ENCODE measurements at places on chromosomes 12 and 14.

GRCh38 chr14:34643361-34643760 lies 13.4 kb upstream of the SNX6 start:
- DNase-seq, result no peak

DNA sequence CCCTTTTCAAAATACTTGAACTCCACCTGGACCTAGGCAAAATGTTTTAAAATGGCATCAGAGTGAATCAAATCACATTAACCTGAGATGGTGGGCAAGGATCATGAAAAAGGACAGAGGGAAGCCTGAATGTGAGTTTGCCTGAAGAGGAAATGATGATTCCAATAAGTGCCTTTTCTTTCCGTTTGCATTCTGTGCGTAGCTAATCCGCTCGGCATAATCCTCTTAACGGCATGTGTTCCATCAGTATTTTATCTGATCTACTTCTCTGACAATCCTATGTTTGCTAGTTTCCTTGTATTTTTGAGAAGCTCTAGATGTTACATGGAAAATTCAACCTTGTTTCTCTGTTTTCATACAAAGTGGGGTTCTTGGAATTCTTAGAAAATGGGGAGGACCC lies 354.6 kb downstream of the NRXN3 start:
- DNase-seq, result no peak

DNA sequence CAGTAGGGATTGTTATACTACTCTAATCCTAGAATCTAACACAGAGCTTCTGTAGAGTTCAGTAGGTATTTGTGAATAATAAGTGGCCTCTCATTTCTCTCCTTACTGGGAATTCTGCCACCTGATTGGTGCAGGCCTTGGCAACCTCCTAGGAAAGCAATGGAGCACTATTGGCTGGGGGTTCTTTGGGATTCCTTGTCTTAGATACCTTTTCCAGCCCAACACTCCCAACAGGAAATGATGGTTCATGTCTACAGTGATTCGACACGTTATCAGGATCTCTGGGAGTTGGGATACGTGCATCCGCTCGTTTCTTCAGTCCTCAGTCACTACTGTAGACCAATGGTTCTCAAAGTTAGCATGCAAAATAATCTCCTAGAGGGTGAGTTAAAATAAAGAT lies 67.4 kb downstream of the ELK3 start:
- DNase-seq, result no peak

GRCh38 chr12:122489038-122489437 lies 11.7 kb downstream of the ZCCHC8 start:
- DNase-seq, result no peak

GRCh38 chr12:46303039-46303666 lies 34.3 kb upstream of the SLC38A1 start:
- no peak for DNase-seq

DNA sequence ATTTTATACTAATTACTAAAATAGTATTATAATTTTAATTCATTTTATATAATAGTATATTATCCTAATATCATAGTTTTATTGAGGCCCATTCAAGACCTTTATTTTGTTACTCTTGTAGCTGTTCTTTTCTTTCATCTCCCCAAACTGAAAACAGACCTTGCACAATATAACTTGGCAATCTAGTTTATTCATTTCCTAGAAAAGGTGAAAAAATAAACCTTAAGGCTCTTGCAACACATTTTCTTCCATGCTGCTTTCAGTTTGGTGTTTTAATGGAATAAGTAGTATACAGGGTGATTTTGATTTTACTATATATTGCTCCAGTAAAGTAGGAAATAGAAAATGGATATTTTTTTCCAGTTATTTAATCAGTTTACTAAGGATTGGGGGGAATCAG lies 174.0 kb downstream of the SLC2A13 start:
- no peak for DNase-seq

DNA sequence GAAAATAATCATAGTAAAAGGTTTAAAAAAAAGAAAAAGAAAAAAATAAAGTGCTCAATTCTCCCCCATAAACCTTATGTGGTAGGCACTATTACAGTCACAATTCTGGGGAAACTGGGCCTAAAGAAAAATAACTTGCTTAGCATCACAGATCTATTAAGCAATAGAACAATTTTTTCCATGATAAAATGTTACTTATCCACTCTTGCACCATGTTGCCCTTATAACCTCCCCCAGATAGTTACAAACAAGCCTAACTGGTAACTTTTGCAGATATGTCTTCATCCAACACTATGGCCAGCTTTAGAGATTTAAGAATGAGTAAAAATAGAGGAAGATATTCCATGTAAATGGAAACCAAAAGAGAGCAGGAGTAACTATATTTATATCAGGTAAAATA lies 164.8 kb downstream of the DUSP6 start:
- no peak for DNase-seq

GRCh38 chr12:107884769-107885694 lies 110.5 kb downstream of the ASCL4 start:
- no peak for DNase-seq

GRCh38 chr14:23409966-23410635 lies 2.0 kb upstream of the MYH6 start:
- no peak for DNase-seq

DNA sequence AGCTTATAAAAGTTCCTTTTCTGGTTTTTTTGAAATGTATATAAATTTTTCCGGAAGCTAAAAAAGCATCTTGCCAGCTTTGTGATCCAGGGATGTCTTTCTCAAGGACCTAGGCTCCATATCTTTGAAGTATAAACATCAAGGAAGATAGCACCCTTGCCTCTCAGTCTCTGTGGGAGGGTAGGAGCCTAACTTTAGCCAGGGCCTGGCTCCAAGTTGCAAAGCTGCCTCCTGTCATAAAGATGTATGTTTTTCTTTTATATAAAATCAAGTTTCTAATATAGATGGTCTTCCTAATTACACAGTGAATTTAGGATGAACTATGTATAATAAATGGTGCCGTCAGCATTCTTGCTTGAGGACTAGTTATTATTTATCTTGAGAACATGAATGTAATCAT lies 612.6 kb upstream of the USP15 start:
- no peak for DNase-seq

GRCh38 chr12:91109148-91109564 lies 2.1 kb downstream of the LUM start:
- DNase-seq, result no peak

DNA sequence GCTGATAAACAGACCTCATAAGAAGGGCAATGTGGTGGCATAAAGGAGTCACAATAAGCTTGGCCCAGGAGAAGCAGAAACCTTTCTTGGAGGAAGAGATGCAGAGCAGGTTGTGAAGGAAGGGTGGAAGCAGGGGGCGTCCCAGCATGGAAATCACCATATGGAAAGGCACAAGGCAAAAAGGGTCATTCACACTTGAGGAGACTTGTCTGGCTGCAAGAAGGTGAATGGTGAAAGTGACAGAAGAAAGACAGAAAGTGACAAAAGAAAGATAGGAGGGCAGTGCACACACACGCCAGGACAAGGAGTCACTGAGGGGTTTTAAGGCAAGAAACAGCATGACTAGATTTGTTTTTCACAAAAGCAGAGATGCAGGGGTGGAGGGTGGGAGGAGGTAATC lies 38.3 kb downstream of the GALNT4 start:
- DNase-seq, result no peak

DNA sequence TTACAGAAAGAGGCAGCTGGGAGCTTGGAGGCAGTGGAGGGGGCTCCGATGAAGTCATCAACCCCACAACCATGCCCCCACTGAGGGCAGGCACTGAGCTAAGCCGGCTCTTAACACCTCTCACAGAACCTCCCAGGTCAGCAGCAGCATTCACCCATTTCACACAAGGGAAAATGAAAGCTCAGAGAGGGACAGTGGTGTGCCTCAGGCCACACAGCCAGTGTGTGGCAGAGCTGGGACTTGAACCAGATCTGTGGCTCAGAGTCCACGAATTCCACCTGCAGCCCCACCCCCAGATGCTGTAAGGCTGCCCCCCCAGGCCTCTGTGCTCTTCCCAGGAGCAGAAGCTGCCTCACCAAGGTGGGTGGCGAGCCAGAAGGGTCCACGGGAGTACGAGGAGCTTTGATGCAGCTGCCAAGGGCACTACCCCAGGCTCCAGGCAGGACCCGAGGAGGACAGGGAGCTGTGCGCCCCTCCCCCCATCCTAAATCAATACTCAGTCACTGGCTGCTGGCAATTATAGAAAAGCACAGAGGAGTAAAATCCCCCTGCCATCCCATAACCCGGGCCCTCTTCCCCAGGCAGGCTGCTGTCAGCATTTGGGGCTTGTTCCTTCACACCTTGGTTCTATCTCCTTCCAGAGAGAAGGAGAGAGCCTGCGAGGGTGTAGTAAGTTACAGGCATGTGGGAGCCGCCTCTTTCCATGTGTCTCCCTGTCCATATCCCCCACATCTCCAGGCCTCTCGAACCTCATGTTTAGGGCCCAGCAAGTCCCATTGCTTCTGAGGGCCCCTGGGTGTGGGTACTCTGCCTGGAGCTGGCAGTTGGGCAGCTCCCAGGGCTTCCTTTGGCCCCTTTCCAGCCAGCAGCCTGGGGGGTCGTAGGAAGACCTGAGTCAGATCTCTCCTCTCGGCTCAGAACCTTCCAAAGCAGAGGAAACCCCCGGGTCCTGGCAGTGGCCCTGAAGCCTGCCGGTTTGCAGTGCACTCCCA lies 47.6 kb downstream of the FAM222A start:
- DNase-seq, result no peak

DNA sequence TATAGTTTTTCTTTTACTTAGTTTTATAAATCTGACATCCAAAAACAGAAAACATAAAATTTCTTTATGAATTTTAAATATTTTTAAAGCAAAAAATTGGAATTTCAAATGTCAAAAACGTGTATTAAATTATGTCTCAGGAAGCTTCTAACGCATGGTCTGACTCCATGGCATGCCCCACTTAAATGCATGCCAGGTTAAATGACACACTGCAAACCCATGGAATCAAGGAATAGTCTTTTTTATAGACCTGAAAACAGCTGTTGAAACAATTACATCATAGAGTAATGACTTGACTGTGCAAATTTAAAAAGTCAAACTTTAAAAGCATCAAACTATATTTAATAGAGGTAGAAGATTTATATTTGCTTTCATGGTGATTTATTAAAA lies 96.1 kb upstream of the DACT1 start:
- no peak for DNase-seq

- no peak for DNase-seq
Measured at GRCh38 chr12:52402873-52403540, 3.1 kb downstream of the KRT82 start.

DNA sequence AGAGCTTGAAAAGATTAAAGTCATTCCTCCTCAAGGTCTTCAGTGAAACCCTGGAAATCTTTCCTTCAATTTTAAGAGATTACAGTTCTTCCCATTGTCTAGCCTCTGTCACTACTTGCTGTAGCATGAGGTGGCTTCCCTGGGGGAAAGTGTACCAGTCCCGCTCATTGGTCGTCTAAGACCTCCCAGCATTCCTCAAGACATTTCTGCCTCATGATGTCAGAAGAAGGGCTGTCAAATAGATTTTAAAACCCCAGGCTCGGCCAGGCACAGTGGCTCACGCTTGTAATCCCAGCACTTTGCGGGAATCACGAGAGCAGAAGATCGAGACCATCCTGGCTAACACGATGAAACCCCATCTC lies 46.7 kb downstream of the SMUG1 start:
- DNase-seq, result no peak

Data from cortex of kidney (tissue), 1 donor.